ENCODE measurements at places on chromosomes 16 and 17.
A peak's percentile ranks its signal among the peaks of the same experiment; 100 is the strongest.

GRCh38 chr16:18945233-18945632 lies 19.0 kb upstream of the SMG1 start:
- DNase-seq = no peak

DNA sequence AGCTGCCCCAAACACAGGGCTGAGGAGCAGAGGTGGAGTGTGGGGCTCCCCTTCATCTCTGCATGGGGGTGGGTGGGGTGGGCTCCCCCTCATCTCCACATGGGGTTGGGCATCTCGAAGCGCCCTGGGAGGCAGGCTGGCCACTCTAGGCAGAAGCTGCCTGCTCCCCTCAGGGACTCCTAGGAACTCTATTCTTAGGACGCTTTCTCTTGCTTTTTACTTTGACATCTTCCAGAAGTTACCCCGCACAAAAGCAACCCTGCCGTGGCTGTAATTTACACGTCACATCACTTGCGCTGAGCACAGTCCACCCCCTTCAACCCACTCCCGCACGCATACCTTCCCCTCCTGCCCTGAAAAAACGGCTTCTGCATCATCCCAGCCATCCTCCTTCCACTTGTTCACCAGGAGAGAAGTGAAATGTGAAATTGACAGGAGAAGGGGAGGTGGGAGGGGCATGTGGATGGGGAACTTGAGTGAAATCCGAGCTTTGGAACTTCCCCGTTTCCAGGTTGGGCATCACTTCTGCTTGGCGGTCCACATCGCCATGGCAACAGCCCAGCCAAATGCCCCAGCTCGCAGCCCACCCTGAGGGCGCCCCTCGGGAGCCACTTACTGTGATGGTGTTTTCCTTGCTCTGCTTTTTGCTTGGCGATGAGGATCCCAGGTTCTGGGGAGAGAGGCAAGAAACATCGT lies 53.7 kb upstream of the RCVRN start:
- no peak for DNase-seq

GRCh38 chr17:51442088-51442865 lies 181.9 kb downstream of the UTP18 start:
- DNase-seq = no peak

GRCh38 chr17:57530508-57530907 lies 214.6 kb downstream of the CCDC182 start:
- no peak for DNase-seq

DNA sequence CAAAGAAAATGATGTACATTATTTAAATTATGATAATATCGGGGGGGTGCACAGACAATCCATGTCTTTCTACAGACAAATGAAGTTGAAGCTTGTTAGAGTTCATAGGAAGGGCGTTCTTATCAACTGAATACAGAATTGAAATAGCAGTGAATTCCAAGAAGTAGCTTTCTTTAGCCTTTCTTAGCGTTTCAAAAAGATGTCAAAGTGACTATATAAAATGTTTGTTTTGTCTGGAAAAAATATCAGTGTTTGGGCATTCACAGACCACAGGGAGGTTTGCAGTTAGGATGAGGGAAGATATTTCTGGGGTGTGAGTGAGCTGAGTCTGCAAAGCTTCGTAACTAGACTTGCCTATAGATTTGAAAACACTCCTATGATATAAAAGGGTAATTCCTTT lies 55.0 kb downstream of the STX8 start:
- no peak for DNase-seq

- DNase-seq = no peak
Measured at GRCh38 chr17:61385577-61386236, 13.9 kb upstream of the TBX2 start.

DNA sequence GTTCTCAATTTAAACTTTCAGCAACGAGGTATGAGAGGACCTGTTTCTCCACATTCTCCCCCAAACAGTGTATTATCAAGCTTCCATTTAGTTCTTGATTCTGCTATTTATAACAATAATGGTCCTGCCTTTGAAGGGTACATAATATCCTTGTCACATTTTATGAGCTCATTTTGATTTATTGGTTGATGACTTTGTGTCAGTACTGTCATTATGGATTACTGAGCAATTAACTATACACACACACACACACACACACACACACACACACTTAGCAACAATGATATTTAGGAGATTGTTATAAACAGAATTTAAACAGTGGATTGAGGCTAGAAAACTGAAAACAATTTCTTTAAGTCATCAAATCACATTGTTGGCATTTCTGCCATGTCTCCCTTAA lies 7.0 kb downstream of the TMIGD1 start:
- no peak for DNase-seq

- DNase-seq = peak; percentile 64
Measured at GRCh38 chr17:68290955-68291835, at the start of the genes ARSG and SLC16A6. TSS of gene ARSG (plus strand) at chr17:68291495. CDS start at chr17:68307494, 15,999 bp downstream. TSS of gene SLC16A6 (minus strand) at chr17:68291127. CDS start at chr17:68278320, 12,807 bp downstream.

DNA sequence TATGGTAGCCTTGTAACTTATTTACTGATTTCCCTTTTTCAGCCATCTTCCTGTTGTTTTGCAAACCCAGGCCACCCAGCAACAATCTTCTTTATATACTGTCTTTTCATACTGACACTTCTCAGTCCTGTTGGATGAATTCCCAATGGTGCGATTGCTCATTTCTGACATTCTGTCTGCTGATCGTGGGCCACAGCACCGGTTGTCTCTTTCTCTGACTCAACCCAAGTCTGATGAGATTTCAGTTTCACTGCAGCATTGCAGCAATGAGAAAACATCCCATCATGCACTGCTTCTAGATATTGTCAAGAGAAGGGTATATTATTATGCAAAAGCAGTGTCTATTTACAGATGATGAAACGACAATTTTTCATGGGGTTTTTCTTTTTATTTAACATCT lies 349.2 kb upstream of the HSBP1 start:
- DNase-seq = no peak

DNA sequence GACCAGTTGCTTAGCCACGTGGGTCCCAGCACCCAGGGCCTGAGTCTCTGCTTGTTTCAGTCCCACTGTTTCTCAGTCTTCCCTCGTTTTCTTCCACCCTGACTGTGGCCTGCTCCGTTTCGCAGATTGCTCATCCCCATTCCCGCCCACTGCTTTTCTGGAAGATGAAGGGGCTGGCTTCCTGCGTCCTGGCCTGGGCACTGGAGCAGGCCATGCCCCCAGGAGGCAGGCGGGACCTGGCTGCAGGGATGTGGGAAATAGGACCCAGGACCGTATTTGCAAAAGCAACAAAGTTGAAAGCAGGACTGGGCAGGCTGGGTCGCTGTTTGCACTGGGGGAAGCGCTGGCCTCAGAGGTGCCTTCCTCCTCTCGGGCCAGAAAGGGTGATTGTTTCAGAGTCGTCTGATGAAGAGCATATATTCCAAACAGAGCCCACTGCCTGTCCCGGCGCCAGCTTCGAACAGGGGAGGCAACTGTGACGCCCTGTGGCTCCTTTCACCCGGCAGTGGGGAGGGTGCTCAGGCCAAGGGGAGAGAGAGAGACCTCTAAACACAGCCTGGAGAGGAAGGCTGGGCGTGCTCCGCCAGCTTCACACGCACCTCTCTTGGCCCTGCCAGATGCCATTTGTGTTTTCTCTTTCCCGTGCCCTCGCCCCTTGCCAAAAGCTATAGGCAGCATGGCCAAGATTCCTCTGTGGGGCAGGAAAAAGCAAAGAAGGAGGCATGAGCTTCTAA lies 108.6 kb downstream of the CMIP start:
- no peak for DNase-seq

DNA sequence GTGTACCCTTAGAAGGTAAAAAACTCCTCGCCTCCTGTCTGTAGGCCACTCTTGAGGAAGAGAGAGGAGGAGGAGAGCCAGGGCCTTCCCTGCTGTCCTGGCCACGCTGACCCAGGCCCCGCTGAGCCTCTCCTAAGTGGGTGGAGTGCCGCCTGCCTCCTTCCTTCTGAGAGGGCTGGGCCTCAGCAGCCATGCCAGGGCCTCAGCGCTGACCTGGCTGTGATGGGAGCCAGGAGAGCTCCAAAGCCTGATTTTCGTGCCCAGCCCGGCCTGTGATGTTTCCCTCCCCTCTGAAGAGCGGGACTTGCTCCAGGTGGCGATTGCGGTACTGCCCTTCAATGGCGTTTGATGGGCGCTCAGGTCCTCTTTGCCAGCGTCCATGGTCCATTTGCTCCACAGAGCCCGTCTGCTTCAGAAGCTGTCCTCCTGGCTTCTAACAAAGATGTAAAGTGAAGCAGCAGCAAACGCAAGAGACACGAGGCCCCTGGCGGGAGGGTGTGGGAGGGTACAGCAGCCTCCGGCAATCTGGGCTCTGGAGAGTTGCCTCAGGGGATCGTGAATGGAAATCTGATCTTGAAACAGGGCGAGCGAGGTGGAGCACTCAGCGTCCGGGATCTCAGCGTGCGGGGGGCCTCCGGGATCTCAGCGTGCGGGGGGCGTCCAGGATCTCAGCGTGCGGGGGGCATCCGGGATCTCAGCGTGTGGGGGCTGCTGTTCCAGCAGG lies 93.5 kb downstream of the NPIPB11 start:
- DNase-seq = no peak

DNA sequence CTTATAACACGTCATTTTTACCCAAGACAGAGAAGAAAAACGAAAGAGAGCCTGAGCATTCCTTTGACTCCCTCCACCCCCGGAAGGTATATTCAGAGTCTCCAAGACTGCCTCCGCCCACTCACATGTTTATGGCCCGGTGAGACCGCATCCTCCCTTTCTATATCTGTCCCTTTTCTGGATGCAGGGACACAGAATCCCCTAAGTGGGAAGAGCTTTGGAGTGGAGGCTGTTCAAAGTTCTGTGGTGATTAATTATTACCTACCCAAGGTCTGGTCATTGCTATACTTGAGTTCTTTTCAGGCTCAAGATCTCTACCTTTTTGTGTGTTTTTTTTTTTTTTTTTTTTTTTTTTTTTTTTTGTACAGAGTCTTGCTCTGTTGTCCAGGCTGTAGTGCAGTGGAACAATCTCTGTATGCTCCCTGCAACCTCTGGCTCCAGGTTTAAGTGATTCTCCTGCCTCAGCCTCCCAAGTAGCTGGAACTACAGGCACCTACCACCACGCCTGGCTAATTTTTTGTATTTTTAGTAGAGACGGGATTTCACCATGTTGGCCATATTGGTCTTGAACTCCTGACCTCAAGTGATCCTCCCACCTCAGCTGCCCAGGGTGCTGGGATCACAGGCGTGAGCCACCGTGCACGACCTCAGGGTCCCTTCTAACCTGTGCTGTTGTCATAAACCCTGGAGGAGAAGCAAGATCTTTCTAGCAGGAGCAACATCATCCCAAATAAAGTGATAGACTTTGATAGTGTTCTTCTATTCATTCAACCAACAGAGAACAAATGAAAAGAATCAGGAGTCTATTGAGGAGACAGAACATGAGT lies 407.1 kb downstream of the WWOX start:
- DNase-seq = no peak

DNA sequence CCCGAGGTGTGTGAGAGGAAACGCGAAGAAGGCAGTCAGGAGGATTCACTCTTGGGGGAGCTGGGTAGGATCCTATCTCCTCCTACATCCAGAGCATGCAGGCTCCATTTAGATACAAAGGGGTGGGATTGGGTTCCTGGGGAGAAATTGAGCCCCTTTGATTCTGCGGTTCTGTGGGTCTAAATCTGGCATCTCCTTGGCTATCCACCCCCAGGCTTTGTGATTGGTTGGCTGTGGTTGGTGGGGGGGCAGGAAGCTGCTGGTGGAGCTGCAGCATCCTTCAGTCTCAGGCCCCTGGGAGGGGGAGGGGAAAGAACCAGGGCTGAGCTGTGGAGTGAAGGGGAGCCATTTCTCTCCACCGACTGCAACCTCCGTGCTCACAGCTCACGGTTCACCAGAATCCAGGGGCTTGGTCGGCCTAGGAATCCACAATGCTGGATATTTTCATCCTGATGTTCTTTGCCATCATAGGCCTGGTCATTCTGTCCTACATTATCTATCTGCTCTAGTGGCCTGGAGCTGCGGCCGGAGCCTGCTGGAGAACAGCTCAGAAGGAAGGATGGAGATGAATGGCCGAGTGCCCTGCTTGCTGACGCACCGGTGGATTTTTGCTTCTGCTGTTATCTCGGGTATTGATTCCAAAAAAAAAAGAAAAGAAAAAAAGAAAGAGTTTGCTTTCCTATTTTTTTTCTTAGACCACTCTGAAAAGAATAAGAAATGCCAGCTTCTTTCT lies at the start of gene LASP1NB:
Gene LASP1NB (plus strand): TSS at position 352 of the 733 bp plus-strand sequence.
- peak; percentile 46 for DNase-seq

Data from left renal pelvis (tissue), 4 donors.